ENCODE measurements at places on chromosomes 1 and 21.

DNA sequence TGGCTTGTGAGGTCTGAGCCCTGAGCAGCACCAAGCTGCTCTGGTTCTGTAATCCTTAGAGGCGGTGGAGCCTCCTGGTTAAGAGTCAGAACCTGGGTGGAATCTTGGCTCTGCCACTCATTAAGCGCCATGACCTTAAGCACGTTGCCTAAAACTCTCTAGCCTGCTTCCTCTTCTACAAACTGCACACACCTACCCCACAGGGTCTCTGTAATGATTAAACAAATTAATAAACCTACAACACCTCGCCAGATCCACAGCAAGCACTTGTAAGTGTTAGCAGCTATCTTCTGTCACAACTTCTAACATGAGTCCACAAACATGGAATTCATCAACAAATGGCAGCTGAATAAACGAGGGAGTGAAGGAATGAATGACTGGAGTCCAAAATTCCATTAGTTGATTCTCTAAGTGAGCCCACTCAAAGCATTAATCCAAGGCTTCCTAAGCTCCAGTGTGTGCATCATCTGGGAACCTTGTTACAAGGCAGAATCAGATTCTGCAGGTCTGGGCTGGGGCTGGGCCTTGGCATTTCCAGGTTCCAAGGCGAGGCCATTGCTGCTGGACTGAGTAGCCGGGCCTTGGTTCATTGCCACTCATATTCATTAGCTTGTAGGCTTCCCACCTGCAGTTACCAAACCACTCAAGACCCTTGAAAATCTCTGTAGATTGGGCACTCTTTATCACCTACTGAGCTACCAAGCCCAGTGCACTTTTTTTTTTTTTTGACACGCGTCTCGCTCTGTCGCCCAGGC is 168.6 kb downstream of the HIVEP3 start:
- DNase-seq = no peak

DNA sequence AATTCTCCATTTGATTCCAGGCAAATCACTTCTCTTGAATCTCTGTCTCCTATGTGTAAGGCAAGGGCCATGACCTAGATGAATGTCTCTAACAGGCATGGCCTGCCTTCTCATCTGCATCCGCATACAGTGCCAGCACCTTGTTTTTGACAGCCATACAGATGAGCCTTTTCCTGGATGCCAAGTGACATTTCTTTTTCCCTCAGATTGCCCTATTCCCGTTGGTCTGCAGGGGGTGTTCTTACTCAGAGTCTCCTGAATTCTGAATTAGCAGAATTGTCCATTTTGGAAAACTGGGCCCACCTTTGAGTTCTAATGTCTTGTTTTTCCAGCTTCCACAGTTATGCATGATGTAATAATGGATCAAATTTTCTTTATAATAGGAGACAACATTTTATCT is 88.0 kb upstream of the ADAR start:
- no peak for DNase-seq

- no peak for DNase-seq
Measured at GRCh38 chr21:38898422-38899096, 92.8 kb downstream of the ETS2 start.

- DNase-seq = peak; percentile 62
Measured at GRCh38 chr21:26769613-26770188, 75.5 kb downstream of the ADAMTS1 start.

GRCh38 chr1:76511558-76512179 is 355.6 kb upstream of the ST6GALNAC5 start:
- DNase-seq = no peak

DNA sequence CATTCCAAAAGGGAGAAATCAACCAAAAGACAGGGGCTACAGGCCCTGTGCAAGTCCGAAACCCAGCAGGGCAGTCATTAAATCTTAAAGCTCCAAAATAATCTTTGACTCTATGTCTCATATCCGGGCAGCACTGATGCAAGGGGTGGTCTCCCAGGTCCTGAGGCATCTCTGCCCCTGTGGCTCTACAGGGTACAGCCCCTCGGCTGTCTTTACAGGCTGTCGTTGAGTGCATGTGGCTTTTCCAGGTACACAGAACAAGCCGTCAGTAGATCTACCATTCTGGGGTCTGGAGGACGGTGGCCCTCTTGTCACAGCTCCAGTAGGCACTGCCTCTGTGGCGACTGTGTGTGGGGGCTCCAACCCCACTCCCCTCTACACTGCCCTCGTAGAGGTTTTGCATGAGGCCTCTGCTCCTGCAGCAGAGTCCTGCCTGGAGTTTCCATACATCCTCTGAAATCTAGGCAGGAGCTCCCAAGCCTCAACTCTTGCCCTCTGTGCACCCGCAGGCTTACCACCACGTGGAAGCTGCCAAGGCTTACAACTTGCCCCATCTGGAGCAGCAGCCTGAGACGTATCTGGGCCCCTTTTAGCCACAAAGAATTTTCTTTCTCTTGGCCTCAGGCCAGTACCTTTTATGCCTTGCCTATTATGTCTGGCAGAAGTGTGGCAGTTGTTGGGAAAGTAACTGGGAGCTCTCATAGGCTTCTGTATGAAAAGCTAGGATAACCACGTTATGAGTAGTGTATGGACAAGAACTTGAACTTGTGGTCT is 52.5 kb downstream of the POU2F1 start:
- DNase-seq = peak; percentile 49

- DNase-seq = no peak
Measured at GRCh38 chr1:191760016-191760415, 398.2 kb upstream of the RGS18 start.
